Activated CD4-positive, alpha-beta T cell treated with anti-CD3 and anti-CD28 coated beads for 36 hours (primary cell): ENCODE measurements at places on chromosomes 5 and 9.

DNA sequence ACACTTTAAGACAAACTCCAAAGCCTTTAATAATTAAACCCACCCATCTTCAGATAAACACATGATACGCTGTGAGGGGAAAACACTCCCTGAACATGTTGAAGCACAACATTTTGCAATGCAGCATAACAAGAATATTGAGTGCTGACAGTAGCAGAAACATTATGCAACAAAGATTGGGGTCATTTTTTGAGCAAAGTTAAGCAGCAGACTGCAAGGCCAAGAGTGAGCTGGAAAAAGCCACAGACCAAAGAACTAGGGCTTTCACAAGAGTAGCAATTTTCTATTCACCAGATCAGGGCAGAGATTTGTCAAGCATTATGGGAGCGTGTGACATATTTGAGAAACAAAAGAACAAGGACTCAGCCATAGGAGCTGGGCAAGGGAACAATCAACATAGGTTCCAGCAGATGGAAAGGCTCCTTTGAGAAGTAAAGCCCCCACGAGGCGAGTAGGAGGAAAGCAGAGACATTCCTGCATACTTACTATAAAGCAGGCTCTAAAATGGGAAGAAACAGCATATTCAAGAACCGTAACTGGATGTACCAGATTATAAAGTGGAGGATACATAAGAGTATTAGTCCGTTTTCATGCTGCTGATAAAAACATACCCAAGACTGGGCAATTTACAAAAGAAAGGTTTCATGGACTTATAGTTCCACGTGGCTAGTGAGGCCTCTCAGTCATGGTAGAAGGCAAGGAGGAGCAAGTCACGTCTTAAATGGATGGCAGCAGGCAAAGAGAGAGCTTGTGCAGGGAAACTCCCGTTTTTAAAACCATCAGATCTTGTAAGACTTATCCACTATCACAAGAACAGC, 4.8 kb upstream of the TTC23L start:
- no peak for DNase-seq

DNA sequence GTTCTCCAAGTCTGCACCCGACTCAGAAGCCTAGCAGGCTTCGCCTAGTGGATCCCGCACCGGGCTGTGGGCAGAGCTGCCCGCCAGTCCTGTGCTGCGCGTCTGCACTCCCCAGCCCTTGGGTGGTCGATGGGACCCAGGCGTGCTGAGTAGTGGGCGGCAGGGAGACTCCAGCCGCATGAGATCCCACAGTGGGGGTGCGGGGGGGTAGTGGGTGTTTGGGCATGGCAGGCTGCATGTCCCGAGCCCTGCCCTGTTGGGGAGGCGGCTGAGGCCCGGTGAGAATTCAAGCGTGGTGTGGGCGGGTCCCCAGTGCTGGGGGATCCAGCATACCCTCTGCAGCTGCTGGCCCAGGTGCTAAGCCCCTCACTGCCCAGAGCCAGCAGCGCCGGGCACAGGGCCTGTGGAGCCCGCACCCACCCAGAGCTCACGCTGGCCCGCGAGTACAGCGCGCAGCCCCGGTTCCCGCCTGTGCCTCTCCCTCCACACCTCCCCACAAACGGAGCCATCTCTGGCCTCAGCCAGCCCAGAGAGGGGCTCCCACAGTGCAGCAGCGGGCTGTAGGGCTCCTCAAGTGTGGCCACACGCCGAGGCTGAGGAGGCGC, 53.9 kb upstream of the BNC2 start:
- no peak for DNase-seq

DNA sequence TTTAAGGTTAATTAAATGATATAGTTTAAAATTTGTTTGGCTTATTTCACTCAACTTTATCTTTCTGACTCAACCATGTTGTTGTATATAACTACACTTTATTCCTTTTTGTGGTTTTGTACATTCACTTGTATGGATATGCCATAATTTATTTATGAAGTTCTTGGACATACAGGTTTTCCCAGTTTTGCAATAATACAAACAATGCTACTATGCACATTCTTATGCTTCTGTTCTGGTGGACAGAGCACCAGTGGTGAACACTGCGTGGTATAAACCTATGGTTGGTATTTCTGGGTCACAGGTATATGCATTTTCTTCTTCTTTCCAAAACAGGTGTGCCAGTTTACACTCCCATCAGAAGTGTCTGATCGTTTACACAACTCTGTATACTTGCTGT, 35.7 kb upstream of the TRIM14 start:
- no peak for DNase-seq

- no peak for DNase-seq
Observed at GRCh38 chr9:103992938-103993579, 101.0 kb upstream of the SMC2 start.

DNA sequence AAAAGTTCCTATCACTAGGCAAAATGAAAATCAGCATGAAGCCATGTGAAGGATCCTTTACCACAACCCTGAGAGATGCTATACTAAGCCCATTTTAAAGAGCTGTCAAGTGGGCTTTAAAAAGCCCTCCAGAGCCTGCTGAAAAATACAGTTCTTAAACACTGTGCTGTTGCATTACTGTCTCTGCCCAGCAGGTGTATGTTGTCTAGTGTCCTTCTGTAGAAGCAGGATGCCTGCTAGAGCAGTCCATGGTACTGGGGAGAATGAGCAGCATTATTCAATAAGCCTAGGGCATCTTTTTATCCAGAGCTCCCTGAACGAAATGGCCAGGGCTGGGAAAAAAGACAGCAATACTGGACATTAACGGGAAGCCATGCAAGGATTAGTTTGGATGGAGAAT, 126.2 kb upstream of the PLCXD3 start:
- DNase-seq = no peak

DNA sequence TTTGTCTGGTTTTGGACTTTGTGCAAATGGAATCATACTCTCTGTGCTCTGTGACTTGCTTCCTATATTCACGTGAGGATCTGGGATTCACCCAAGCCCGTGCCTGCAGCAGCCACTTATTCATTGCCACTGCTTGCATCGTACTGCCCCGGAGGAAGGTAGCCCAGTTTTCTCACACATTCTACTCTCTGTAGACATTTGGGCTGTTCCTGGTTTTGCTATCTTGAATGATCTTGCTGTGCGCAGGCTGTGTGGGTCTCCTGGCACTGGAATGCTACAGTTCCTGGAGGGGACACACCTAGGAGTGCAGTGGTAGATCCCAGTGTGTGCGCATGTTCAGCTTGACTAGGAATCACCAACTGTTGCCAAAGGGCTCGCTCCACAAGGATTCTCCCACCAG, 99.2 kb upstream of the BOD1 start:
- no peak for DNase-seq

- peak; percentile 15 for DNase-seq
Observed at GRCh38 chr9:38127271-38127839, 58.3 kb upstream of the SHB start.

DNA sequence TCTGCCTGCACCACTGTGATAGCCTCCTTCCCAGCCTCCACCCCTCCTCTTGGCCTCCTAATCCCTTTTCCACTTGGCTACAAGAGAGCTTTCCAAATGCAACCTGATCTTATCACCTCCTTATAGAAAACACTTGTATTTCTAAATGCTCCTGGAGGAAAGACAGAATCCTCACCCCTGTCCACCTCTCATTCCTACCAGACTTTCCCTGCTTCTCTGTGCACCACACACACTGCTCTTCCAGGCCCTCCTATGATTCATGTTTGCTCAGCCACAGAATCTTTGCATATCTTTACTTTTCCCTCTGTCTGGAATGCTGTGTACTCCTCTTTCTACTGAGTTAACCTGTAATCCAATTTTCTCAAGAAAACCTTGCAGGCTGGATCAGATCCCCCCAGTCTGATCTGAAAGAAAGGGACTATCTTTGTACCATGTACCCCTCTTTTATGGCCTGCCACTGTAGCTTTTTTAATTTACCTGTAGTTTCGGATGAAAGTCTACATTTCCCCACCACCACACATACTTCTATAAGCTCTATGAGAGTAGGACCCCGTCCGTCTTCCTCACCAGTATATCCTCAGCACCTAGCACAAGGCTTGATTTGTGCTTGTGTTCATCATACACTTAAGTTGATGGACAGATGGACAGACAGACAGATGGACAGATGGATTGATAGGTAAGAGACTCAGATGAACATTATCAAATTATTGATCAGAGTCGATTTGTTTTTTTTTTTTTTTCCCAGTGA, 95.3 kb downstream of the GALNT10 start:
- DNase-seq = no peak

- no peak for DNase-seq
Observed at GRCh38 chr5:139406963-139407362, 3.1 kb upstream of the SPATA24 start.

DNA sequence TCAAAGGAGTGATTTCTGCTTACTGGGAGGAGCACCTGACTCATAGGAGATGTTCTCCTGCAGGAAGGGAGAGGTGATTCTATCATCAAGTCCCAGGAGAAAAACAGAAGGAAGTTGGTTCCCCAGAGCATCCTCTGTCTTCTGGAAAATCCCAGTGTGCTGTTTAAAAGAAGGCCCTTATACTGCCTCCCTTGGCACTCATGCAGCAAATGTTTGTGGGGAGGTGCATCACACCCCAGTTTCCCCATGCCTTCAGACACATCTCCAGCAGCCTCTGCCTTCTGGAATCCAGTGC, 63.1 kb downstream of the PPARGC1B start:
- DNase-seq = no peak

DNA sequence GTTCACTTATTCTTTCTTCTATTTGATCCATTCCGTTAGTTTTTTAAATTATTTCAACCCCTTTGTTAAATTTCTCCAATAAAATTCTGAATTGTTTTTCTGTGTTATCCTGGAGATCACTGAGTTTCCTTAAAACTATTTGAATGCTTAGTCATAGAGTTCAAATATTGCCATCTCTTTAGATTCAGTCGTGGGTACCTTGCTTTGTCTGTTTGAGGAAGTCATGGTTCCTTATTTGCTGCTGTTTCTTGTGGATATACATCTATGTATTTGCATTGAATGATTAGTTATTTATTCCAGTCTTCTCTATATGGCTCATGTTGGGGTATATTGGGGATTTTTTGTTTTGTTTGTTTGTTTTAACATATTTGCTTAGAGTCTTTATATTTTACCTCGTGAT, 80.6 kb downstream of the HINT1 start:
- DNase-seq = no peak

- no peak for DNase-seq
Observed at GRCh38 chr5:140140435-140140834, 14.7 kb downstream of the IGIP start.

GRCh38 chr9:124411514-124412227, 3.6 kb downstream of the PSMB7 start:
- no peak for DNase-seq

DNA sequence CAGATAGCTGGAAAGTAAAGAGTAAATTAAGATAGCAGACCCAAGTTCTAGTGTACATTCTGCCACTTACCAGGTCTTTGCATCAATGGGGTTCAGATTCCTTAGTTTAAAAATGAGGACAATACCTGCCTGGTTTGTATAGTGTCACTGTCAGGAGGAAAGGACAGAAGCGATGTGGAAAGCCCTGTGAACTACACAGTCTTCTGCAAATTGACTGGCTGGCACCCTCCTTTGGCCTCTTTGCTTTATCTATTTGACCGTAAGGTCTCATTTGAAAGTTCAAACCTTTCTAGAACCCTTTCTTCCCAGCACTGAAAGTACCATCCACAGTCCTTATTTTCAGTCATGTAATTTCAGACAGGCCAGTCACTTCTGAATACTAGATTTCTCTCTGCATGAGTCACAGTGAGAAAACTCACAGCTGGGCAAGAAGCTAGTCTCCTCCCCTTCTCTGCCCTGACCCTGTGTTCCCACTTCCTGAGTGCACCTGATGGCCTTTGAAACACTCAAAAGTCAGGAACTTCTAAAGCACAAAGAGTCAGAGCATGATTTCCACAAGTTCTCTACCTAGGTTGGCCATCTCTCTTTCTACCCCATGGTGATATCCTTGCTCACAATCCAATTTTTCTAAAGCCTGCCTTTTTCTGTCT, 91.3 kb upstream of the RASEF start:
- DNase-seq = no peak

GRCh38 chr5:6820851-6821479, 107.7 kb downstream of the TENT4A start:
- peak; percentile 82 for DNase-seq

DNA sequence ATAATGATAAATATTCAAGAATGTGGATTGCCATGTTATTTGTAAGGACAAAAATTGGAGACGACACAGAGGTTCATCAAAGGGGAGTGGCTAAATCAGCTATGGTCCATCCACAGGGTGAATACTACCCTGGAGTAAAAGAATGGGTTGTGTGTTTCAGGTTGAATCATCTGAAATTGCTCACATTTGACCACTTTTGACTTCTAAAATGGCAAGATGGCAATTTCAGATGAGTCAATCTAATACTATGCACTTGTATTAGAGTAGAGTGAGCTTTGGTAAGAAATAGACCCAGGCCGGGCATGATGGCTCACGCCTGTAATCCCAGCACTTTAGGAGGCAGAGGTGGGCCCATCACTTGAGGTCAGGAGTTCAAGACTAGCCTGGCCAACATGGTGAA, 131.8 kb downstream of the GAPVD1 start:
- DNase-seq = no peak

- no peak for DNase-seq
Observed at GRCh38 chr5:53366245-53366644, 114.2 kb upstream of the FST start.

DNA sequence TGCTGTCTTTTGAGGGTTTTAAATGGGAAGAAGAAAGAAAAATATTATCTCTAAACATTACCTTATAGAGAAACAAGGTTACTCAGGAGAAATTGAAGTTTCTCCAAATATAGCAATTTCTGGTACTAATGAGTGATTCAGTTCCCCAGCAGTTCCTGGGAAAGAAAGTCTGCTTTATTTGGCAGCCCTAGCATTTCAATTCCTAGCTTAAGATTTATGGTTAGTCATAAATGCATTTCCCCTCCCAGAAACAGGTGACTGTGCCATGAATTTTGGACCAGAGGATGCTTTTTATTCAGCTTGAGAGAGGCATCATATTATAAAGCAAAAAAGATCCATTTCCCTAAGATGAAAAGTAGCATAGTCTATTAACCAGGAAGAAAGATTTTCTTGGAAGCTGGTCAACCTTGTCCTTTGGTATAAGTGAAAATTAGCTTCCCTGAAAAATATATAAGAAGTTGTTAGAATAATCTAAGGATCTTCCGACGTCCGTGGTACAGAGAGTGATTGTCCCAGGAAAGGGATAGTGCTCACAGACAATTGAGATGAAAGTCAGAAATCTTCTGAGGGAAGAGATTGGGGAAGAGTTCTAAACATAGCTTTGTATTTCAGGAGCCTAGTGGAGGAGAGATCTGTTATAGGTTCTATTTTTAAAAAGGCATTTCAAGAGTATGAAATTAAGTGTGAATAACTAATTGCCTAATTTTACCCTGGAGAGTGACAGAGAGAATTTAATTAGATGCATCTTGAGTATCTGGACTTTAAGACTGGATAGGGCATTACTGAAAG, 164.9 kb downstream of the ESM1 start:
- DNase-seq = no peak

DNA sequence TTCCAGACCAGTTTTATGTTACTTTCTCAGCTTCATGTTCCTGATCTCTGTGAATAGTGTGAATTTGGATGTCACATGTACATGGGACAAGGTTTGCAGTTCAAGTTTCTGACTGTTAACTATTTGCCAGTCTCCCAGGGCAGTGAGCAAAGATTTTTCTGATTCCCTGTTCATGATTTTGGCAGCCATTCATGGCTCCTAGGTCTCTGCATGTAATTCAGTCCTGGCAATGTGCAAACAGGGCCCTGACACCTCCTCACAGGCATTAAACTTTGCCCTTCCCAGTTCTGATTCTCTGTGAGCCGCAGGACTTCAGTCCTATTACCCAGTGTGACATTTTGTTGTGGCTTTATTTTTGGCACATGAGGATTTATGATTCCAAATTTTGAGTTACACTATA, 349.7 kb downstream of the ARRDC3 start:
- no peak for DNase-seq

GRCh38 chr5:174046558-174046957, 1.1 kb downstream of the NSG2 start:
- no peak for DNase-seq
